ENCODE measurements at places on chromosomes 2 and 18.

GRCh38 chr2:26495705-26496297, 17.9 kb upstream of the OTOF start:
- peak; percentile 66 for DNase-seq

- no peak for DNase-seq
These were observed 126.5 kb downstream of the INO80D start for GRCh38 chr2:205959521-205959920.

GRCh38 chr18:35868915-35869314, 103.6 kb upstream of the RMP24 start:
- no peak for DNase-seq

GRCh38 chr2:27667446-27667845, 3.8 kb downstream of the SLC4A1AP start:
- DNase-seq: no peak

- DNase-seq: no peak
These were observed 49.1 kb upstream of the CTAGE1 start for GRCh38 chr18:22466608-22467395.

GRCh38 chr2:191802180-191802579, 44.7 kb downstream of the CAVIN2 start:
- no peak for DNase-seq

DNA sequence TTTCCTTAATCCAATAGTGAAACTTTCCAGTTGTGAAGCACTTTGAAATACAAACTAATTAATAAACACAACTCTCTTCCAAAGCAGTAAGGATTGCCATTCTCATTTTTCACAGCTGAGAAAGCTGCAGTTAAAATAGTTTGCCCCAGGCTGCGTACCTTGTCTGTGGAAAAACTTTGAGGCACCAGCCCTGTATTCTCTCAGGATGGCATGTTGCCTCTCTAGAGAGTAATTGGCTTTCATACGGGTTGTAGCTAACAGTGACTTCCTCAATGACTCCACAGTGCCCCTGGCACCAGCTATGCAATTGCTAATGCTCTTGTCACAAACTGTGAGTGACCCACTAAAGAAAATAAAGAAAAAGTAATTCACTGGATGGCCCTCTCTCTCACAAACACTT, 345.7 kb downstream of the MTX2 start:
- DNase-seq: no peak

DNA sequence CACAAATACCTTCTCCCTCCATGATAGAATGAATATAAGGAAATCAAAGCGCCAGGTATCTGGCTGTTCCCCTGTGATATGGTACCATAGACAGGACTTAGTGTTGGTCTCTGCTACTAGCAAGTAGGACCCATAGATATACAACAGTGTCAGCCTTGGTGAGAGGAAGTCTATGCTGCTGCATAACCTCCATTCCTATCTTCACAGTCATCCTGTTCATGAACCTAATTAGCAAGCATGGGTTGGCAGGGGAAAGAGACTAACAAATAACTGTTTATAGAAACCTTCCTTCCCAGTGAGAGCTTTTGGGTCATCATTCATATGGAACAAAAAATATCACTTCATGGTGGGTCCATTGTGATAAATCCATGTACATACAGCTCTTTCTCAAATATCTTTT, 188.9 kb upstream of the FAM98A start:
- DNase-seq: no peak

- peak; percentile 36 for DNase-seq
These were observed 58.9 kb upstream of the THUMPD2 start for GRCh38 chr2:39837856-39838453.

GRCh38 chr2:43758739-43759138, 15.1 kb upstream of the DYNC2LI1 start:
- DNase-seq: no peak

DNA sequence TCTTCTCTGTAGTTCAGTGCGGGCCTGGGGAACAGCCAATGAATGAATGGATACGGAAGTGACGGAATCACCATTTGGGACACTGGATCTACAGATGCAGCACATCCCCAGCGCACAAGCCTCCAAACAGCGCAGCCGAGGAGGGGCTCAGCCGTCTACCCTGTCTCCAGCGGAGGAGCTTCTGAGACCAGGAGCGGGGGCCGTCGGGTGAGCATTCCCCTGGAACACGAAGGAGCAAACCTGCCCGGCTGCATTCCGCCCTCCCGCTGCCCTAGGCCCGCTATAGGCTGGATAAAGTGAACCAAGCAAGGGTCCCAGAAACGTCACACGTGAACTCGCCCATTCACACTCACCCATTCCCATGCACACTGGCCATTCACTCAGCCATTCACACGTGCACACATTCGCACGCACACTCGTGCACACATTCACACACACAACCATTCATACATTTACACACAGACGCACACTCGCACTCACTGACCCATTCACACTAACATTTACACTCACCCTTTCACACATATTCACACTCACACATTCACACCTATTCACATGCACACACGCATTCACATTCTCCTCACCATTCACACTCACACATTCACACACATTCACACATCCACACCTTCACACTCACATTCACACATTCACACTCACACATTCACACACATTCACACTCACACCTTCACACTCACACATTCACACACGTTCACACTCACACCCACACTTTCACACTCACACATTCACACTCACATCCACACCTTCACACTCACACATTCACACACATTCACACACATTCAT, 63.4 kb downstream of the BIN1 start:
- DNase-seq: no peak

GRCh38 chr2:220033546-220033945, 406.1 kb downstream of the SLC4A3 start:
- no peak for DNase-seq

DNA sequence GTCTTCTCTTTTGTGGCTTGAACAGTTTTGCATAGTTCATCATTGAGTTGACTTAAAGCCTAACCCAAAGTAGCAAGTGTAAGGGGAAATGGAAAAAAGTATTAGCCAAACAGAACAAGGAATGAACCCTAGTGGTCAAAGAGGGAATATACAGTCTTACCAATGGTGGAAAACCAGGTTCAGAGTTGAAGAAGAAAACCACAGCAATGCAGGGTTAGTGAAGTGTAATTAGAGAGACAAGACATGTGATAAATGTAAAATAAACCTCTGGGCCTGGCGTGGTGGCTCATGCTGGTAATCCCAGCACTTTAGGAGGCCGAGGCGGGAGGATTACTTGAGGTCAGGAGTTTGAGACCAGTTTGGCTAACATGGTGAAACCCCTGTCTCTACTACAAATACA, 2.4 kb downstream of the TTN start:
- peak; percentile 27 for DNase-seq

GRCh38 chr18:8754995-8755960, 49.9 kb downstream of the MTCL1 start:
- DNase-seq: no peak

GRCh38 chr2:128499367-128500137, 180.9 kb upstream of the HS6ST1 start:
- DNase-seq: no peak

GRCh38 chr2:106095478-106096298, 98.4 kb downstream of the UXS1 start:
- no peak for DNase-seq

DNA sequence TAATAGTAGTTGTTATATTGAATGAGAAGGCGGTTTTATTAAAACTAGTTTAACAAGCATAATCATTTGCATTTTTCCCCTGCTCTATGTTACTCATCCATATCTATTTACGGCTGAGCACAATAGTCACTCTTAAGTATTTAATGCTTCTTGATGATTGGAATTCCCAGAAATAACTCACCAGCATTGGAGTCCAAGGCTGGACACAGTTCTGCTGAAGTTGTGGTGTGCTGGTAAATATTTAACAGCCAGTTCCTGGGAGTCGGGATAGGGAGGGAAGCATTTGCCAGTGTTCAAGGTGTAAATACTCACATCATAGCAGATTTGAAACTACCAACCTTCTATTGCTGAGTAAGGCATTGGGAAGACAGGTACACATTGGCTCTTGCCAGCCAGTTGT, 315.1 kb downstream of the MTX2 start:
- no peak for DNase-seq

DNA sequence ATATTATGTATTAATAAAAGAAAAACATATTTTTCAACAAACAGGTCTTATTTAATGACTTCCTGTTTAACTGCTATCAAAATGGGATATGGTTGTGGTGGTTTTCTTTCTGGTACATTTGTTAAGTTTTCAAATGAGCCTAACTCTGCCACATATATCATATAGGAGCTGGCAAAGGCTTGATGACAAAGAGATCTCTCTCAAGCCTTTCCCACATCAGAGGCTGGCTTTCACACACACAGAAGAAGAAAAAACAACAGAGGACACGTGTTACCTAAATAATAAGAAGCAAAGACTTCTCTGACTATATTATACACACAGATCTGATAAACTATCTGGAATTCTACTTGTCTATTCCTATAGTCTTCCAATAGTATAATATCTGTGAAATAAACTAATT, 46.1 kb downstream of the CFAP36 start:
- no peak for DNase-seq

All from NT2/D1 (cell line).